CD4-positive, alpha-beta T cell treated with Interleukin-6 at 100 ng/mL for 8 hours (primary cell): ENCODE measurements at places on chromosomes 1 and 21.

DNA sequence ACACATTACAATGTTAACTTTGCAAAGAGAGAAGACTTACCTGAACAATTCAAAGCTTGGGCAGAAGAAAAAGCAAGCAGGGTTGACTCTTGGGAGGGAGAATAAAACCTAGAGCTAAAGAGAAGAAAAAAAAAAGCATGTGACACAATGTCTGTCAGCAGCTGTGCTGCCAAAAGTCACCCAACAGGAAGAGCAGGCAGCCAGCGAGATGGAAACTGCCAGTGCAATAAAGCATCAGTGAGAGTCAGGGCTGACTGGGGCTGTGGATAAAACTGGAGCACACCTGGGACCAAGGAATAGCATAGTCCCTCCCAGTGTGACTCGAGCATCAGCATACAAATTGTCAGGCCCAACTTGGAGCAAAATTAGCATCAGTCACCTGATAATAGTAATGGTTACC is 65.0 kb upstream of the SLC22A15 start:
- DNase-seq: no peak

- no peak for DNase-seq
These were observed 100.1 kb downstream of the HLX start for GRCh38 chr1:220979371-220979770.

- no peak for DNase-seq
These were observed 8.3 kb downstream of the ELF3 start for GRCh38 chr1:202018468-202019234.

DNA sequence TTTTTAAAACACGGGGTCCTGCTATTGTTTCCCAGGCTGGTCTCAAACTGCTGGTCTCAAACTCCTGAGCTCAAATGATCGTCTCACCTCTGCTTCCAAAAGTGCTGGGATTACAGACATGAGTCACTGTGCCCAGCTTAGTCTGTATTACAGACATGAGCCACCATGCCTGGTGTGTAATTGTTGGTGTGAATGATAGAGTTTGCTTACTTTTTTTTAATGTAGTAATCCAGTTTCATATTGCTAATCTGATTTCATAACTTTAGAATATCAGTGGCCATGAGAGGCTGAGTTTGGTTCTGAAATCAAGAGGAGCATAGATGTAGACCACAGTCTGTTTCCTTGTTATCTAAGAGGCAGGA is 3.4 kb downstream of the EPB41 start:
- DNase-seq: no peak

- no peak for DNase-seq
These were observed 265.9 kb upstream of the RUNX1 start for GRCh38 chr21:35314857-35315582.

GRCh38 chr1:212718499-212718898 is 18.9 kb upstream of the BATF3 start:
- no peak for DNase-seq

DNA sequence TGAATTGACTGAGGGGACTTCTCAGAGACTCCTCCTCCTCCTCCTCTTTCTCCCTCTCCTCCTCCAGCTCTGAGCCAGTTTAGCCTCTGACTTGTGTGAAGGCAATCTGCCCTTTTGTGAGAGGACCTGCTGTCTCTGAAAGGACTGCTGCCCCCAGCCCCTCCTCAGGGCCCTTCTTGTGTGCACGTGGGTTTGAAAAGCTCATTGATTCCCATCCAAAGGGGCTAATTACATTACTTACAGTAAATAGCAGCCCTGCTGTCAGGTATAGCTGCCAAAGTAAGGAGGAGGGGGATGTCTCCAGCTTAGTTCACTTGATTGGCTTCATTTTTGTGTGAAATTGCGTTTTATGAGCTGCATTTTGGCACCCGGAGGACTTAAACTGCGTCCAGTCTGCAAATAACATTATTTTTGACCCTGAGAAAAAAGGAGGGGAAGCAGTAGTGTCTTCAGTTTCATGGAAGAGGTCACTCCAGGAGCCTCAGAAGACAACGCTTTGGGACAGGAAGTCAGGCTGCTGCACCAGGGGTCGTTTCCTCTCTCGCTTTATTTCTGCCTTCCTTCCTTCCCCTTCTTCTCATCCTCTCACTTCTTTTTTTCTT is 1.8 kb upstream of the LHX9 start:
- DNase-seq: no peak

GRCh38 chr1:212381397-212382035 is 33.2 kb downstream of the PACC1 start:
- no peak for DNase-seq

DNA sequence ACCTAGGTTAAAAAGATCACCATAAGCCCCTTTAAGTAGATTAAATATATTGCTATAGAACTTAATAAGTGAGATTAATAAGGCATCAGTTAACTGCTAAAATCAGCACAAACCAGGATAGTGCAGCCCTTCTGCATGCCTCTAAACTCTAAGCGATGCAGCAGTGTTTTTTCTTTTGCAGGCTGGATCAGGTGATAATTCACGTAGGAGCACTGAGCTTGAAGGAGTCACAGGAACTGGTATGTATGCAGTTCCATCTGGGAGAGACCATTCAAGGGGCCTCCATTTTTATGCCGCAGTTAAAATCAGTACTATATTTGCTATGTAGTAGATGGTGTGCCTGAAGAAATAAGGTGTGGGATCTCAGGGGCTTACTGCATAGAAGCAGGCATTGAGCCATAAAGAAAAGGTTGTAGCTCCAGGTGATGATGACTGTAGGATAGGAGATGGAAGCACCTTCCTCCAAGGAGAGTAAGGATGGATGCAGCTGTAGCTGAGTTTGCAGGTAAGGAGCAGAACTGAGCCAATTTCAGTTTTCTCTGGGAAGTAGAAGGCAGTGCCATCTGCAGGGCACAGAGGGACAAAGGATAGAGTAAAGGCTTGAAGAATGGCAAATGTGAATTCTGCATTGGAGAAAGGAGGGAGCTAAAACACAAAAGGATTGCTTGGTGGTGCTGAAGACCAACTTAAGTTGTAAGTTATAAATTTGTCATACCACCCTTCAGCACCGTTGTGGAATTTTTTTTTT is 22.6 kb downstream of the NPL start:
- DNase-seq: no peak

DNA sequence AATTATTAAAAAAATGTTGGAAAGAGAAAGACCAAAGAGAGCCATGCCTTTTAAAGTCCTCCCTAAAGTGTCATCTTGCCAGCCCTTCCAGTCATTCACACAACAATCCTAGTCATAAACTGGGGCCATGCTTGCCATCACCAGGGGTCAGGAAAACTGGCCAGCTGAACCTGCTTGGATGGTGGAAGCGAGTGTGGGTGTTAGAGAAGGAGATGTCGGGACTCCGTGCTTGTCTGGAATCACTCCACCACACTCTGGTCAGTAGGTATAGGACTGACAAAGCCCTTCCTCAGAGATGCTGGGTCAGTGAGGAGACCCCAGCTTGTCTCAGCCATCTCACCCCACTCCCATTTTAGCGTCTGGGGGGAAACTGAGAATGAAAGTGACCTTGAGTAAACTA is 3.3 kb upstream of the HAPLN2 start:
- DNase-seq: no peak

DNA sequence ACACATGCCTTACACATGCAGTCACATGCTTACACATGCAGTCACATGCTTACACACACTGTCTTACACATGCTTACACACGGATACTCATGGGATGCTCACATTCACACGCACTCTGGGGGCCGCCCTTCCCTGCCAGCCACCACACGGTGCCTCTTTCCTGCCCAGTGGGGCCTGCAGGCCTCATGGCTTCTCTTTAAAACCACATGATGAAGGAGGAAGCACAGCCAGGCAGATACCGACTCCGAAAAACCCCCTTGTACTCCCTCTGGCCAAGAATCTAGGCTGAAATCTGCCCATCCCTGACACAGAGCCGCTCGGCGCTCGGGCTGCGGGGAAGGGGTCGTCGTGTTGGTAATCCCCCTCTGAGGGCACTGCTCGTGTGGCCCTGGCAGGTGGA is 113.0 kb downstream of the PRDM16 start:
- no peak for DNase-seq

GRCh38 chr1:206672844-206673758 is 11.6 kb upstream of the MAPKAPK2 start:
- DNase-seq: no peak

DNA sequence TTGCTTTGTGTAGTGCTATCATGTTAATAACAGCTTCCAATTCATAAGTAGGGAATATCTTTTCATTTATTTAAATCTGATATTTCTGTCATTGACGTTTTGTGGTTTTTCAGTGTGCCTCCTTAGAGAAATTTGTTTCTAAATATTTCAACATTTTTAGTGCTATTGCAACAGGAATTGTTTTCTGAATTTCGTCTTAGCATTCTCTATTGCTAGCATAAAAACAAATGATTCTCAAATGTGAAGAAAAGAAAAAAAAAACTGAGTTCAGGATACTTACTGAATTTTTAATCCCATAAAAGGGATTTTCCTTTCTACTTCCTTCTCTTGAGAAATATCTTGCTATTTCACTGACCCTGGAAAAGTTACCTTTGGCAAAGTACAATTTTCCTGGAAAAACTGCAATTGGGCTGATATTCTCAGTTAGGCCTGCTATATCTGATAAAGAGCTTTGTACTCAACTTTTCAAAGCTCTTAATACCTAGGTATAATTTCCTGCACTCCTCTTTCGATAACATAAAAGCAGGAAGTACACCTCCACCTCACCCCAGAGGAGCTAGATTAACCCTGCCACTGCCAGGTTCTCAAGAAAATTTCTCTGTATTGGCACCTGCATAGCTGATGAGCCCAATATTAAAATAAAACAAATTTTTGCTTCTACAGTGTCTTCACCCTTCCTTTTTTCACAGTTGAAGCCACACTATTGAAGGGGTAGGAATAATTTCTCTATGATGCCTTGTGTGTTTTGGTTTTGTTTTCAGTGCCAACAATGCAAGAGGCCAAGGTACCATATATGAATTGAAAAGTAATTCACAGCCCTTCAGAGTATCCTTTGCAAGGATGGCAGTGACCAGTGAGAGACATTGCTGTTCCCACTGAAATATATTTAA is 35.6 kb downstream of the PTPN14 start:
- no peak for DNase-seq

DNA sequence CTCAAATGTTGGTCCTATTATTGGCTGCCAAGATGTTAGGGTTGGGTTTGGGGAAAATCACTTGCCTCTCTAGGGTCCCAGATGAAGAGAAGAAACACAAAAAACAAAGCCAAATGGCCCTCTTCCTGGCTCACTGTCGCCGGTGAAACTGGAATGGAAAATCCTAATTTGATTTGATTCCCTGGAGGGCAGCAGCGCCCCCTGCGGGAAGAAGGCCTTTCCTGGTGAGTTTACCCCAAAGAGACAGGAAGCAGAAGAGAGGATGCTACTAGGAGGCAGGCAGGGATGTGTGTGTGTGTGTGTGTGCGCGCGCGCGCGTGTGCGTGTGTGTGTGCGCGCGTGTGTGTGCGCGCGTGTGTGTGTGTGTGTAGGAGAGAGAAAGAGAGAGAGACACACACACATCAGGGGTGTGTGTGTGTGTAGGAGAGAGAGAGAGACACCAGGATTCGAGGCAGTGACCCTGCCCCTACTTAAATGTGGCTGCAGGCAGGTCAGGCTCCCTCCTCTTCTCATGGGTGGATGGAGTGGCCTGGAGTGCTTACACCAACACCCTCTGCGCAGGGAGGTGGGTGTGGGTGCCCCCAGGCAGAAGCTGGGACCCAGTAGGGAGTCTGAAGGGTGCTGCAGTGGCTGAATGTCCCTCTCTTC is 3.1 kb upstream of the SELENON start:
- DNase-seq: peak; percentile 84

GRCh38 chr1:243269461-243269801 is 13.6 kb downstream of the SDCCAG8 start:
- DNase-seq: no peak

DNA sequence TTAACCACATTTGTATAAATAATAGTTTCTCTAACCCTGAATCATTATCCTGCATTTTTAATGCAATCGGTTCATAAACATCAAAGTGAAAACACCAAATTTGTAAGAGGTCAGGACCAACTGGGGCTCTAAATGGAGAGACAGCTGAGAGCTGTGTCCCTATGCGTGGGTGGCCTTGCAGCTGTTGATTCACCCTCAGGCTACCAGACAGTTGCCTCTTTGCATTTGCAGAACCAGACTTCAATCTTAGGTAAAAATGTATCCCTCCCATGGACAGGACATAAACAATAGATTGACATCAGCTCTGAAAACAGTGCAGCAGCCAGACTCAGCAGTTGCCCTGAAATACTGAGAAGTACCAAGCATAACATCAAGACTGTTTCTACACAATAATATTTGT is 8.8 kb upstream of the TGFB2 start:
- DNase-seq: no peak

DNA sequence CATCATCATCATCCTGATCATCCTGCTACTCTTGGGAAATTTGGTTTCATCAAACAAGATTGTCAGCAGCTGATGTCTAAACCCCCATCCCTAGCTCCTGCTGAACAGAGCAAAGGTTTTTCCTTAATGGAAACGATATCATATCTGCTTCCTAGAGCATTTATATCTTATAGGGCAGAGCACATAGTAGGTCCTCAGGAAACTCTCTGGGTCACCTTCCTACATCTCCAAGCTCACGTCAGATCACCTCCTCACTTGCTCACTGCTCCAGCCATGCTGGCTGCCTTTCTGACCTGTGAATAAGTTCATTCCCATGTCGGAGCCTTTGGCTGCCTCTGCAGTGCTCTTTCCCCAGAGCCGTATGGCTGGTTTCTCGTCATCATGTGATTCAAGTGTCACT is 10.4 kb downstream of the FBXO2 start:
- DNase-seq: no peak

DNA sequence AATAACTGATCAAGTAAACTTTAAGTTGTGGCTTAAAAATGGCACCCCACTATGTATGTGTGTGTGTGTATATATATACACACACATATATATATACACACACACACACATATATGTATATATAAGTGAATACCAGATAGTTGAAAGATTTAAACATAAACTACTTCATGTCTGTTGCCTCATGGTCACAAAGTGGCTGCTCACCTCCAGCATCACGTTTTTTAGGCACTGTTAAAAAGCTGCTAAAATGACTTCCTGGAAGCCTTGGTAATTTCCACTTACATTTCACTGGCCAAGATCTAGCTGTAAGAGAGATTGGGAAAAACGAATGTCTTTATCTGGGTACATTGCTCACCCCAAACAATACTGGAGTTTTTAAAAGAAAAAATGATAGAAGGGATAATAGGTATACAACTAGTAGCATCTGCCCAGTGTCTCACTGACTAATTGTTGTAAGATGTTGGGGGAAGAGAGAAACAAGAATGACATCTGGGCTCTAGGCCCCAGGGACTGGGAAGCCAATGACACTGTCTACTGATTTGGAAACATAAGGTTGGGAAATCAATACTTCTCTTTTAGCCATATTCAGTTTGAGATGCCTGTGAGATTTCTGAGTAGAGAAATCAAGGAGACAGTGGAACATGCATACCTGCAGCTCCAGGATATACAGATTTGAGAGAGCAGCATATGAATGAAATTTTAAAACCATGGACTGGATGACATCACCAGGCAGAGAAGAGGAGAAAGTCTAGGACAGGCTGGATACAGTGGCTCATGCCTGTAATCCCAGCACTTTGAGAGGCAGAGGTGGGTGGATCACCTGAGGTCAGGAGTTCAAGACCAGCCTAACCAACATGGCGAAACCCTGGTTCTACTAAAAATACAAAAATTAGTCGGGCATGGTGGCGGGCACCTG is 42.8 kb downstream of the CLDN14 start:
- no peak for DNase-seq

GRCh38 chr1:3596663-3597598 is 14.4 kb downstream of the MEGF6 start:
- no peak for DNase-seq
